ENCODE measurements at places on chromosomes 6 and 20.

DNA sequence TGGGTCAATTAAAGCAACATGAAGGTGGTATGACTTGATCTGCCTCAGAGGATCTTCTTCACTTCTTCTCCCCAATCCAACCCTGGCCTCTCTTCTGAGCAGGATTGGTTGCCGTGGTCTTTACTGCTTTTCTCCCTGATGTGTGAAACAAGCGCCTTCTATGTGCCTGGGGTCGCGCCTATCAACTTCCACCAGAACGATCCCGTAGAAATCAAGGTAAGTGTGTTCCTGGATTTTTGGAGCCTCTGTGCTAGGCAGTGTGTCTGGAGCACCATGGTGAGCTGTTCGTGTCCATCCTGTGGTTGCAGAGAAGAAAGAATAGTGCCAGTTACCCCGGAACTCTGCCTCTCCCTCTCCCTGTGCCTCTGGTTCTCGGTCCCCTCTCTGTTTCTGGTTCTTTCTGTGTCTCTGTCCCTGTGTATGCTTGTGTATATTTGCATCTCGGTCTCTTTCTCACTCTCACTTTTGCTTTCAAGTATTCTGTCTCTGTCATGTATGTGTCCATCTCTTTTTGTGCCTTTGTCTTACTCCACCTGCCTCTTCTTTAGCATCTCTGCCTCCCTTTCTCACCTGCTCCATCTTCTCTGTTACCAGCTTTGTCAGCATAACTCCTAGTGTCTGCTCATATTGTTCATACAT, 23.5 kb downstream of the TM9SF4 start:
- no peak for DNase-seq

- no peak for DNase-seq
Observed at GRCh38 chr20:63574156-63574828, at the start of gene HELZ2. TSS of gene HELZ2 (minus strand) at chr20:63574239. CDS start at chr20:63572385, 1,854 bp downstream.

GRCh38 chr6:20227350-20227749, 15.1 kb upstream of the MBOAT1 start:
- DNase-seq, result no peak

DNA sequence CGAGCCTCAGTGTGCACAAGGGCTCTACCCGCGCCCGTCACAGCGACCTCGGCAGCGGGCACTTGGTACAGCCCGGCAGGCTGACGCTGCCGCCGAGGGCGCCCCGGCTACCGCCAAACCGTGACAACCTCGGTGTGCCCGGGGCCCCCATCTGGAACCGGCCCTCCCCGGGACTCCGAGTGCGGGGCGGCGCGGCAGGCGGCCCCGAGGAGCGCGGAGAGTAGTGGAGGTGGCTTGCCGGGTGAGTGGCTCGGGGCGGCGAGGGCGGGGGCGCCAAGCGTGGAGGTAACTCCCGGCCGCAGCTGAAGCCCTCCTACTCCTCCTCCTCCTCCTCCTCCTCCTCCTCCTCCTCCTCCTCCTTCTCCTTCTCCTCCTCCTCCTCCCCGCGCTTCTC, at the start of gene ISM1:
Gene ISM1, plus strand, starts transcription at position 371 of the 394 bp plus-strand sequence. CDS start 503 bp downstream, outside the sequence.
- no peak for DNase-seq

- no peak for DNase-seq
Observed at GRCh38 chr6:21354805-21355238, 238.7 kb upstream of the SOX4 start.

DNA sequence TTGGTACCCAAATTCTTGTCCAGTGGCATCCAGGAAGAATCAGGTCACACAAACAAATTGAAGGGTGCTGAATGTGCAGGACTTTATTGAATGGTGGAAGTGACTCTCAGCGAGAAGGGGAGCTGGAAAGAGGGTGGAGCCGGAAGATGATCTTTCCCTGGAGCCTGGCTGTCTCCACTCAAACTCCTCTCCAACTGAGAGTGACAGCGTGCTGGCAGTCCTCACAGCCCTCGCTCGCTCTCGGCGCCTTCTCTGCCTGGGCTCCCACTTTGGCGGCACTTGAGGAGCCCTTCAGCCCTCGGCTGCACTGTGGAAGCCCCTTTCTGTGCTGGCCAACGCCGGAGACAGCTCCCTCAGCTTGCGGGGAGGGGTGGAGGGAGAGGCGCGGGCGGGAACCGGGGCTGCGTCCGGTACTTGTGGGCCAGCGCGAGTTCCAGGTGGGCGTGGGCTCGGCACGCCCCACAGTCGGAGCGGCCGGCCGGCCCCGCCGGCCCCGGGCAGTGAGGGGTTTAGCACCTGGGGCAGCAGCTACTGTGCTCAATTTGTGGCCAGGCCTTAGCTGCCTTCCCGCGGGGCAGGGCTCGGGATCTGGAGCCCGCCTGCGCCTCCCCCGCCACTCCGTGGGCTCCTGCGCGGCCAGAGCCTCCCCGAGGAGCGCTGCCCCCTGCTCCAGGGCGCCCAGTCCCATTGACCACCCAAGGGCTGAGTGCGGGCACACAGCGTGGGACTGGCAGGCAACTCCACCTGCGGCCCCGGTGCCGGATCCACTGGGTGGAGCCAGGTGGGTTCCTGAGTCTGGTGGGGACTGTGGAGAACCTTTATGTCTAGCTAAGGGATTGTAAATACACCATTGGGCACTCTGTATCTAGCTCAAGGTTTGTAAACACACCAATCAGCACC, 26.7 kb upstream of the MBOAT1 start:
- DNase-seq, result no peak

- DNase-seq, result no peak
Observed at GRCh38 chr20:49823152-49823847, 10.7 kb downstream of the SLC9A8 start.

DNA sequence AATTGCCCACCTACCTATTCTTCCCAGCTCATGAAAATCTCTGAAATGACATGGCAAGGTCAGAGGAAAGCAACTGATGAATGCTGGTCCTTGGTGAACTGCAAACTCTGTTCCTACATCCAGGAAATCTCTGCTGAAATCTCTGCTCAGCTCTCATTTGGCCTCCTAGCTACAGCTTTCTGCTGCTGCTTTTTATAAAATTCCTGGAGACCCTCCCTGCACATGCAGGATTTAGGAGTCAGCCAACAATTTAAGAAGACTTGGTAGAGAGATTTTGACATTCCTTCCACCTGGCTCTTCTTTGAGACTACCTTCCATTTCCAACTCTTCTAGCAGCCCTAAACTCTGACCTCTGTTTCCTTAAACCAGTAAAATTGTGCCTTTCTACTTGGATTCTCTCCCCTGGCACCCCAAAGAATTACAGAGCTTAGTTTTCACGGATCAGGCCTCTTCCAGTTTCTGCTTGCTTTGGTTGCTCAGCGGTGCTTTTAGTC, 55.5 kb downstream of the PDE7B start:
- no peak for DNase-seq

DNA sequence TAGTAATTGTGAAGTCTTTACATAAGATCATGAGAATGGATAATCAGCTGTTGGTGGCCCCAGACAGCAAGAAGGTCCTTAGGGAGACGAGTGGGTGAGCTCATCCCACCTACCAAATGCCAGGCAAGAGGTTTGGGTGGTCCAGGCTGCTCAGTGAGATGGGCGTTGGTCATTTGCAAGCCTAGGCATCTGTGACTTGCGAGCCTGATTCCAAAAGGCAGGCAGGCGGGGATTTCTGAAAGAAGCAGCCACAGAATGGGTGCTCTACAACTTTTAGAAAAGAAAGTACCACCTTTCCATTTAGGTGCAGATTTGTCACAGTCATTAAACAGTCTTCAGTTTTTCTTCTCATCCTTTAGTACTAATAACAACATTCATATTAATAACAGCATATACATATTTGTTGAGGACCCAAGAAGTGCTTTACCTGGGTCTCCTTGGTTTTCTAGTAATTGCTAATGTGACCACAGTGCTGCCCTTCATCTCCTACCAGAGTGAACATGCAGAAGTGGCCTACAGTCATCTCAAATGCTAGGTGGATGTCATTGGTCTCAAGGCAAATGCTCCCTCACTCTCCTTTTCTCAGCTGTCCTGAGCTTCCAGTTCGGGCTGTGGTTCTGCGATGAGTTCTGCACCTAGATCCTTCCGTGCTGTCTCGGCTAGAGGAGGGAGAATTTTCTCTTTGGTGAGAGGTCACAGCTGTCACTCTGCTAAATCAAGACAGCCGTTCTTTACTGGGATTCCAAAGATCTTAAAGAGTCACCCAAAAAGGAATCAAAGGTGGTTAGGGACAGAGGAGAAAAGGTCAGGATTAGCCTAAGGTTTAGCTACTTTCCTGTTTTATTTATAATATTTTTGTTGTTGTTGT, 2.7 kb downstream of the WRNIP1 start:
- no peak for DNase-seq

DNA sequence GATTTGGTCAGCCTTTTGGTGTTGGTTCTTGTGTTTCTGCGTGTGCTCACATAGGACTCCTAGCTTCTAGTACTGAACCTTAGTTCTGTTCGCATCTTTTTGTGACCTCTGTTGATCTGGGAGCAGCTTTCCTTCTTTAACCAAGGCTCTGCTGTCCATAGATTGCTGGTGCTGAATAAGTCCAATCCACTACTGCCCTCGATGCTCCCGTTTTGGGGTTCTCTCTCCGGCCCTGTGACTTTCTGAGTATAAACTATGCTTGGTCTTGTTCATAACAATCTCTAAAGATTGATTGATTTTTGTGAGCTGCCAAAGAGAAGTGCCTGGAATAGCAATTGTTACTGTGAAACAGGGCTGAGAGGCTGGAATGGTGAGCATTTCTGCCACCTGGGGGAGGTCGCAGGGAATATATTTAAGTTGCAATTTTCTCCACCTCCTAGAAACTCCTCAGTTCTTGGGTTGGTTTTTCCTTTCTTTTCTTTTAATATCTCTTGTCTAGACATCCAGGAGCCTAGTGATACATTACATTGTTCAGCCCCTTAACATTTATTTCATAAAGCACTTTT, 422.9 kb upstream of the CHD6 start:
- no peak for DNase-seq

DNA sequence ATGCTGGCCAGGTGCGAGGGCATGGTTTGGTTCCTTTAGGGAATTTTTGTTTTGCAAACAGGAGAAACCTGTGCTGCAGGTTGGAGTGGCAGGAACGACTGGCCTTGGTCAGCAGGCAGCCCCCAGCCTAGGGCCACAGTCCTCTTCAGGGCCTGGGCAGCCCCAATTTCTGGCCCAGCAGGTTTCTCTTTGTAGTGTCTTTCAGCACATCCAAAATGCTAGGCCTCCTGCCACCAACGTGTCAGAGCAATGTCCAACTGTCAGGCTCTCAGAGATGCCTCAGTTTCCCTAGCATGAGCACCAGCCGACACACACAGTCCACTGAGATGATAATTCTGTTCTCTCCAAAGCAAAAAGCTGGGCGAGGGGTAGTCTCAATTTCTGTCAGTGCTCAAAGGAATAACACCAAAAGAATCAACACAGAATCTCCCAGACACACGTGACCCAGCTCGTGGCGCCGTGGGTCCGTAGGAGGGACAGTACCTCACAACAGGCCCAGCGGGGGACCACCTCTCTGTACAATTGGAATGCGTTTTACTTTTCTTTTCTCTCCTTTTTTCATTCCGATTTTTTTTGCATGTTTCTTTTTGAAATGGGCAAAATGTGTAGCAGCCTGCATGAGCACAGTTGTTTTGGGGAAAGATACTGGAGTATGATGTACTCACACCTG, 125.9 kb downstream of the TAF4 start:
- no peak for DNase-seq

DNA sequence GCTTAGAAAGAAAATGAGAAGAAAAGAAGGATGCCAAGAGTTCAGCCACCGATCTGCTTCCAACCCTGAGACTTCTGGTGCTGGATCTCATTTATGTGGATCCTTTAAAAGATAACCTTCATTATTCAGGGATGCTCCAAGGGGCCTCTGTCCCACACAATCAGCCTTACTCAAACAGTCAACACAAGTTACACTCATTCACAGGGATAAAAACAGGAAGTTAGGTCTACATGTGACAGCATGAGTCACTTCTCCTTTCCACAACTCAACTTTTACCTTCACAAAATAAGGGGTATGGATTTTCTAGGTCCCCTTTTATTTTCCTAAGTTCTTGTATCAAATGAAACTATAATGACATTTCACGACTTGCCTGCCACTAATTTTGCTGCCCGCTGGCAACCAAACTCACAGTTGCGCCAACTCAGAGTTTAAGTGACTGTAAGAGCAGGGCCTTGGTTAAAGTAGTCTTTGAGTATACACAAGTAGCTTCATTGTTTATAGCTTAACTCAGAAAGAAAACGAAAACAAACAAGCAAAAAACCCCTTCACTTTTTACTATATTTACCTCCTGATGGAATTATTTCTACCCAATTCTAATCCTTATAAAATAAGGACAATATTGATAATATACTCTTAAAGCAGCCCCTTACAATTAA, 278.8 kb upstream of the RUNX2 start:
- DNase-seq, result no peak

- no peak for DNase-seq
Observed at GRCh38 chr20:44491635-44492395, 16.1 kb downstream of the TTPAL start.

DNA sequence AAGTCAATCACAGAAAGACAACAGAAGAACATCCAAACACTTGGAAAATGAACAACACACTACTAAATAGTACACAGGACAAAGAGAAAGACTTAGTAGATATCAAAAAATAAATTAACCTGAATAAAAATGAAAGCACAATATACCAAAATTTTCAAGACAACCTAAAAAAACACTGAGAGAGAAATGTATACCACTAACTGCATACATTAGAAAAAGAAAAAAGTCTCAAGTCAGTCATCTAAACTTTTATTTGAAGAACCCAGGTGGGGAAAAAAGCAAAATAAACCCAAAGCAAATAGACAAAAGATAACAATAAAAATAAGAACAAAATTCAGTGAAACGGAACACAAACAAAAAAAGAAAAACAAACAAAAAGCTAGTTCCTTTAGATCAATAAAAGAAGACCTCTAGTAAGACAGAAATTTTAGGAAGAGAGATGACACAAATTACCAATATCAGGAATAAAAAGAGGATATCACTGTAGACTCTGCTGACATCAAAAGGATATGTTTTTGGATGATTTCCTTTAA, 172.8 kb downstream of the TRIM27 start:
- no peak for DNase-seq

GRCh38 chr6:154536999-154537398, 26.5 kb upstream of the CNKSR3 start:
- no peak for DNase-seq

GRCh38 chr6:29486577-29486976, 1.2 kb downstream of the MAS1L start:
- DNase-seq, result no peak

- DNase-seq, result no peak
Observed at GRCh38 chr6:161166677-161167076, 107.2 kb downstream of the AGPAT4 start.

- DNase-seq, result no peak
Observed at GRCh38 chr20:54525916-54526590, 50.7 kb downstream of the DOK5 start.

- no peak for DNase-seq
Observed at GRCh38 chr6:165707067-165707853, 44.2 kb upstream of the PDE10A start.

GRCh38 chr6:13788820-13789219, 25.5 kb downstream of the MCUR1 start:
- no peak for DNase-seq

GRCh38 chr20:10543480-10543879, 108.4 kb downstream of the SLX4IP start:
- DNase-seq, result no peak

DNA sequence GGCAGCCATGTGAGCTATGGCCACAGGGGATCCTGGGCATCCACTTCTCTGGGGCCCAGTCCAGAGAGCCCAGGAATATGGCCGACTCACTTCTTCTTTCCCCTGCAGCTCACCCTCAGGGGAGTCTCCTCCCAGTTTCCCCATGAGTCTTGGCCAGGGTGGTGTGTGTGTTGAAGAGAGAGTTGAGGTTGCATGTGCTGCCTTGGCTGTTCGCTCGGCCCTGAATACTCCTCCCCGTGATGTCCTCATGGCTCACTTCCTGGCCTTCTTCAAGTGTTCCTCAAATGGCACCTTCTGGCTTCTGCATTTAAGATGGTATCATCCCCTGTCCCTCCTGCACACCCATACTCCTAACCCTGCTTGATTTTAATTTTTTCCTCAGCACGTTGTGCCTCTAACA, 3.2 kb upstream of the TREML1 start:
- DNase-seq, result peak; percentile 77

All from vagina (tissue), 2 donors.